ENCODE measurements at places on chromosomes 2 and 18.

DNA sequence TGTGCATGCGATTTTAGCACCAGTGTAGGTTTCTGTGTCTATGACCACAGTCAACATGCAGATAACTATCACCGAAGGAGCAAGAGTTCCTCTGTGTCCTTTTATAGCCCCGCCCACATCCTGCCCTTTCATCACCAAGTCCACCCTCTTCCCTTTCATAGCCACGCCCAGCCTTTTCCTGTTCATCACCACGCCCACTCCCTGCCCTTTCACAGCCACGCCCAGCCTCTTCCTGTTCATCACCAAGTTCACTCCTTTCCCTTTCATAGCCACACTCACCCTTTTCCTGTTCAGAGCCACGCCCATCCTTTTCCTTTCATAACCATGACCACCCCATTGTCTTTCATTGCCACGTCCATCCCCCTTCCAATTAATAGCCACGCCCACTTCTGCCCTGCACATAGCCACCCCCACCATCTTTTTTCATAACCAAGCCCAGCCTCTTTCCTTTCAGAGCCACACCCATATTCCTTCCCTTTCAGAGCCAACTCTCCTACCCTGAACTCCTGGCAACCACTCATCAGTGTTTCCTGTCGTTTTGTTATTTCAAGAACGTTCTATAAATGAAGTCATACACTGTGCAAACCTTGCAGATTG is 273.9 kb downstream of the MYT1L start:
- peak; percentile 84 for DNase-seq

- no peak for DNase-seq
Measured at GRCh38 chr18:59877361-59877760, 22.4 kb upstream of the PMAIP1 start.

GRCh38 chr2:129728035-129728972 is 251.2 kb upstream of the RAB6C start:
- no peak for DNase-seq

- no peak for DNase-seq
Measured at GRCh38 chr2:204024503-204024902, 87.9 kb downstream of the ICOS start.

GRCh38 chr2:109352898-109353689 is 224.1 kb downstream of the SH3RF3 start:
- DNase-seq: no peak

DNA sequence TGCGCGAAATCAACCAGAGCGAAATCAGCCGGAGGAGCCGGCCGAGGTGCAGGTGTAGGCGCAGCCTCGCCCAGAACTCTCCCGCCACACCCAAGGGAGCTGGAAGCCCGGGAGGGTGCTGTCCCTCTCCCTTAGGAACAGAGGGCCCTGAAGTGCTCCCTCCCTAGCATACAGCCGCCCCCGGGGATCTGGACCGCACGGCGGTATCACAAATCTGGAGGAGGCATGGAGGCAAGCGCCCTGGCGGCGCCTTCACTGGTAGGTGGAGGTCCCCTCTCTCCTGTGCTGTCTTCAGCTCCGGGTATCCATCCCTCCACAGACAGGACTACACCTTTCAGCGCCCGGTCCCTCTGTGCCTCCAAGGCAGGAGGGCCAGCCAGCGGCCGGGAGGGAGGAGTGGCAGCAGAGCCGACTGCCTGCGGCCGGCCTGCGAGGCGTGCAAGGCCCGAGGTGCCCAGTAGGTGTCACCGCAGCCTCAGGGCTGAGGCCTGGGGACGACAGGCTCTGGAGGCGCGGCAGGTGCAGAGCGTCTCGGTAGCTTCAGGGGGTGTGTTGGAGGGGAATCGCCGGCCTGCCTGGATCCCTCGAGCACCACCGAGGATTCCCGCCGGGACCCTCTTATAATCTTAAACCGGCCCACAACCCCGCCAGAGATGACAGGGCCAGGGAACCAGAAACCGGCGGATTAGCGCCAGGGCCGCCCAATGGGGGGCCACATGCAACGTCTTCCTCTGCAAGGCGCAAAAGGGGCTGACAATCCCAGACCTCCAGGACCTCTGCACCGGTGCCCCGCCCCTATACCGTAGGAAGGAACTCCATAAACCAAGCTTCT is 2.8 kb downstream of the IHH start:
- DNase-seq: peak; percentile 60

- no peak for DNase-seq
Measured at GRCh38 chr2:238913931-238914647, 66.2 kb downstream of the TWIST2 start.

GRCh38 chr2:239455436-239456203 is 54.8 kb upstream of the HDAC4 start:
- DNase-seq: no peak

DNA sequence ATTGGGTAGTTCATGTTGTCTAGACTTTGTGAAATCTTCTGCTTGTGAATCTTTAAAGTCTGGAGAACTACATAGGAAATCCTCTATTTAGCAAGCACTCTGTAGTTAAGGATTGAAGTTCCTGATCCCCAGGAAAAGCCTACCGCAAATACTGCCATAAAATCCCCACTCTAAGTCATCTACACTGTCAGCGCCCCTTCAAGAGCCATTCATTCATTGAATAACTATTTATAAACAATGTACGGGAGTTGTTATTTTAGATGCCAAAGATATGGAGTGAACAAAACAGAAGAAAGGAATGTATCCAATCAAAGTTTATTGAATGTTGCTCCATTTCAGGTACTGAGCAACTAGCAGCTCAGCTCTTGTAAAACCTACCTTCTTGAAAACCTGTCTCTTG is 36.5 kb upstream of the SLC39A10 start:
- no peak for DNase-seq
